ENCODE measurements at places on chromosomes 5 and 9. TPM values are rescaled to one million over a fixed set of nuclear protein-coding genes. Genes with fewer than 3 reads are reported as not detected.

GRCh38 chr5:76202182-76202581 is 119.0 kb downstream of the SV2C start:
- H3K36me3 ChIP-seq: no peaks in the 10 kb centered on the region
- no peak overlapping the region for H3K27ac ChIP-seq
- peaks cover 5% of the 10 kb centered on the region for H3K4me1 ChIP-seq
- no peaks in the 10 kb centered on the region for H3K27me3 ChIP-seq
- DNase-seq: no peak

DNA sequence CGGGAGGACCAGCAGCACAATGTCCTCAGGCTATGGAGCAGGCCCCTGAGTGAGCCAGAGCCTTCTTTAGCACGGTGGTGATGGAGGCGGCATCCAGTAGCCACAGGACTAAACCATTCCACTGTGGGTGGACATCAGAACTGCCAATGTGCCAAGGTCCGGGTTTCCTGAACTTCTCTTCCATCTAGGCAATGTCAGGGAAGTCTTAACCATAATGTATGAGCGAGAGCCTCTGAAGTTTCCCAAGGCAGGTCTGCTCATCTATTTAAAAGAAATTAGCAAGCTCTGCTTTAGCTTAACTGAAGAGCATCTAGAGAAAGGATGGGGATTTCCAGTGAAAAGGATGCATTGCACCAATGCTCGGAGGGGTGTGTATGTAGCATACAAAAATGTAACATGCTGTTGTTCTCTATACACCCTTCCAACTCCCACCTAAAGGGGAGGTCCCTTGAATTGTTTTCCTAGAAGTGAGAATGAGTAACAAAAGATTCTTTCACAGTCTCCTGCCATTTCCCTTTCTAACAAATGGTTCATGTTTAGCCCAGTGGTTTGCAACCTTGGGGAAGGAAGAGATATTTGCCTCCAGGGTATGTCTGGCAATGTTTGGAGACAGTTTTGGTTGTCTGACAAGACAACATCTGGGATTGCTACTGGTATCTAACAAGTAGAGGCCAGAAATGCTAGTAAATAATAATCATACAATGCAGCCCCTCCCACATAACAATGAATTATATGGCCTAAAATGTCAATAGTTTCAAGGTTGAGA is 6.1 kb upstream of the RXFP3 start:
- H3K4me3 ChIP-seq: no peak overlapping the region
- H3K4me1 ChIP-seq: no peaks in the 10 kb centered on the region
- DNase-seq: no peak
- H3K27me3 ChIP-seq: peaks cover 28% of the 10 kb centered on the region

GRCh38 chr5:167489202-167489601 is 802.2 kb upstream of the WWC1 start:
- H3K4me1 ChIP-seq: no peaks in the 10 kb centered on the region
- no peak overlapping the region for H3K27ac ChIP-seq
- no peak for DNase-seq
- no peaks in the 10 kb centered on the region for H3K36me3 ChIP-seq
- H3K27me3 ChIP-seq: no peaks in the 10 kb centered on the region

GRCh38 chr9:99491408-99492158 is 269.5 kb downstream of the SEC61B start:
- H3K4me3 ChIP-seq: peak overlapping the region; percentile 37
- H3K4me1 ChIP-seq: peaks cover 15% of the 10 kb centered on the region

- H3K27me3 ChIP-seq: no peaks in the 10 kb centered on the region
- no peaks in the 10 kb centered on the region for H3K36me3 ChIP-seq
- DNase-seq: no peak
- no peak overlapping the region for H3K27ac ChIP-seq
- H3K4me1 ChIP-seq: no peaks in the 10 kb centered on the region
- H3K4me3 ChIP-seq: no peak overlapping the region
Measured at GRCh38 chr9:135275163-135275562, 187.7 kb downstream of the OLFM1 start.

DNA sequence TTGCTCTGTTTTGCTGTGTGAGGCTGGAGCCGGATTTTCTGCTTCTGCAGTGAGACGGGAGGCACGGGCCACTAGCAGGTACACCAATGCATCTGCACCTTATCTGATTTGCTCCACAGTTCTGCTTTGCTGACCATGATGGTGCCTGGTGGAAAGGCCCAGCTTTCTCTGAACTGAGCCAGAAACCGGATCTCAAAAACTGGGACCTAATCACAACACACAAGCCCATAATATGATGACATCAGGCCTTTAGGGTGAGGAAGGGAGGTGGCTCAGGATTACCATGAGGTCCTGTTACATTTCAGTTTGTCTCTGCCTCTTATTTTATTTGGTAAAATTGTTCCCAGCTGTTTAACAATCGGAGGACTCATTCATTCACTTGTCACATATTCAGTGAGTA is 49.8 kb downstream of the FGF1 start:
- H3K4me1 ChIP-seq: no peaks in the 10 kb centered on the region
- H3K4me3 ChIP-seq: no peak overlapping the region
- no peak for DNase-seq
- no peaks in the 10 kb centered on the region for H3K36me3 ChIP-seq

- DNase-seq: no peak
- no peaks in the 10 kb centered on the region for H3K27me3 ChIP-seq
- no peak overlapping the region for H3K27ac ChIP-seq
Measured at GRCh38 chr9:92686954-92687353, 17.0 kb upstream of the IPPK start.

DNA sequence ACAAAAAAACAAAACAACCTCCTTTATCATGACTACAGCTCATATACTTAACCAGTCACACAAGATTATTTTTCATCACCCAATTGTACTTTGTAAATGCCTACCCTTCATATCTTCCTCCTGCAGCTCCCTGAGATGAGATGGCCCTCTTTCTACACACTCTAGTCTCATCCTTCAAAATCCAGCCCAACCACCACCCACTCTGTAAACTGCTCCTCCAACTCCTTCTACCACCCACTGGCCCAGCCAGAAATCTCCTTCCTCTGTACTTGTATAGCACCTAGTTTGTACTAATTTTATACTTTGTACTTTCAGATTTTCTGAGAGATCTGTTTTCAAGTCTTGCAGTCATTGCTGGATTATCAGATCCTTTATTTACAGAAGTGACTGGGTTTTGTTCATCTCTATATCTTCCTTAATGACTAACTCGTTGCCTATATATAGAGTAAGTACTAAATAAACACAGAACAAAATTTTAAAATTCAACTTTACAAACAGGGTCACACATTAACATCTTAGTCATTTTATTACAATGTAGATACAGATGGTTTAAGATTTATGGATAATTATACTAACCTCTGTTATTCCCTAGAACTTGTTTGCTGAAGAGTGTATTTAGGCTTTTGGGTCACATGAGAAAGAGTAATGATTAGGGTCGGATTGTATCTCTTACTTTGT is 155.7 kb downstream of the NFIB start:
- H3K27me3 ChIP-seq: no peaks in the 10 kb centered on the region
- no peak overlapping the region for H3K4me3 ChIP-seq
- no peak for DNase-seq
- no peaks in the 10 kb centered on the region for H3K36me3 ChIP-seq

SYK gene
- 53.0 TPM for total RNA-seq

CA9 gene
- total RNA-seq: not detected

INSL6 gene
- not detected for total RNA-seq

KCNT1 gene
- total RNA-seq: not detected
